ENCODE measurements at places on chromosomes 2 and 18. TPM values are rescaled to one million over a fixed set of nuclear protein-coding genes. Genes with fewer than 3 reads are reported as not detected.

DNA sequence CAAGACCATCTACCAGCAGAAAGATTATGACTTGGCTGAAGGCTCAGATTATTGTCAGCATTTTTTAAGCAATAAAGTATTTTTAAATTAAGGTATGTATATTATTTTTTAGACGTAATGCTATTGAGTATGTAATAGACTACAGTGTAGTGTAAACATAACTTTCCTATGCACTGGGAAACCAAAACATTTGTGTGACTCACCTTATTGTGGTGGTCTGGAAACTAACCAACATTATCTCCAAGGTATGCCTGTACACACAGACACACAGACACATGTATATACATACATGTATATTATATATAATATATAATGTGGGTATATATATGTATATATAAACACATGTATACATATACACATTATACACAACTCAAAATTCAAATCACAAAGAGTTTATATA lies 9.1 kb upstream of the TMEFF2 start:
- H3K27me3 ChIP-seq, result no peaks in the 10 kb centered on the region
- H3K4me3 ChIP-seq, result no peak overlapping the region
- H3K36me3 ChIP-seq, result no peaks in the 10 kb centered on the region
- peak; percentile 23 for DNase-seq

DNA sequence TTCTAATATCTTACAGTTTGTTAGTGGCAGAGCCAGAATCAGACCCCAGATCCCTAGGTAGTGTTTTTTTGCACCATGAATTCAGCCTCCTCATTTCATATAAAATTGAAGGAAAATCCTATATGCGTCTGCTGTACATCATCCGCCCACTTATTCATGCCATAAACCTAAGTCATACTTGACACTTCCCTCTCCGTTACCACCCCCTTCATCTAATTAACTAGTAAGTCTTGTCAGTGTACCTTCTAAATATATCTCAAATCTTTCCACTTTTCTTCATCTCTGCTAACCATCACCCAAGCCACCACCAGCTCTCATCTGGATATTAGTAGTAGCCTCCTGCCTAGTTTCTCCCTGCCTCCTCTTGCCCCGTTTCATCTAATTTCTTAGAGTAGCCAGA lies 248.7 kb upstream of the SIX3 start:
- no peaks in the 10 kb centered on the region for H3K36me3 ChIP-seq
- H3K27me3 ChIP-seq, result peaks cover 3% of the 10 kb centered on the region
- H3K27ac ChIP-seq, result no peak overlapping the region
- peak; percentile 19 for DNase-seq

GRCh38 chr2:160062292-160063005 lies at the start of gene PLA2R1:
Gene PLA2R1 (minus strand): TSS chr2:160062615. CDS start chr2:160062403, 212 bp downstream.
- peak within 1 kb of the TSS; percentile 31 for H3K27ac ChIP-seq
- peak within 1 kb of the TSS; percentile 73 for H3K4me3 ChIP-seq
- H3K27me3 ChIP-seq, result no peaks in the 10 kb centered on the region
- H3K4me1 ChIP-seq, result peaks cover 11% of the 10 kb centered on the region
- no peaks in the 10 kb centered on the region for H3K36me3 ChIP-seq

DNA sequence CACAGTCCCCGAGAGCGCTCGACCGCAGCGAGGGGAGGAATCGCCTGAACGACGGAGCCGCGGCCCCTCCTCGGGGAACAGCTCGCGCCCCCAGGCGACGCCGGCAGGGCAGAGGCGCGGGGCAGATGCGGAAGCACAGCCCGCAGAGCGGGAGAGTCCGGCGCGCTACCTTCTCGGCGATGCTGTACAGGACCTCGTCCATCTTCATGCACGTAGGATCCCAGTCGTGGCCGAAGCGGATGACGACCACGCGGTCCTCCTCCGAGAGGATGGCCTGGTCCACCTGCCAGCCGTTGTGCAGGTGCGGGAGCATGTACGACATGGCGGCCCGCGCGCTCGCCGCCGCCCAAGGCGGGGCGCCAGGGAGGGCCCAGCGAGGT lies 302 bp downstream of the TXNL4A start:
- peak overlapping the region; percentile 80 for H3K27ac ChIP-seq
- H3K4me1 ChIP-seq, result peaks cover 7% of the 10 kb centered on the region
- H3K36me3 ChIP-seq, result peaks cover 6% of the 10 kb centered on the region
- H3K4me3 ChIP-seq, result peak overlapping the region; percentile 78
- no peaks in the 10 kb centered on the region for H3K27me3 ChIP-seq

LDLRAD4 gene
- total RNA-seq, result 40.1 TPM

ZBTB7C gene
- total RNA-seq, result 1.4 TPM

DNA sequence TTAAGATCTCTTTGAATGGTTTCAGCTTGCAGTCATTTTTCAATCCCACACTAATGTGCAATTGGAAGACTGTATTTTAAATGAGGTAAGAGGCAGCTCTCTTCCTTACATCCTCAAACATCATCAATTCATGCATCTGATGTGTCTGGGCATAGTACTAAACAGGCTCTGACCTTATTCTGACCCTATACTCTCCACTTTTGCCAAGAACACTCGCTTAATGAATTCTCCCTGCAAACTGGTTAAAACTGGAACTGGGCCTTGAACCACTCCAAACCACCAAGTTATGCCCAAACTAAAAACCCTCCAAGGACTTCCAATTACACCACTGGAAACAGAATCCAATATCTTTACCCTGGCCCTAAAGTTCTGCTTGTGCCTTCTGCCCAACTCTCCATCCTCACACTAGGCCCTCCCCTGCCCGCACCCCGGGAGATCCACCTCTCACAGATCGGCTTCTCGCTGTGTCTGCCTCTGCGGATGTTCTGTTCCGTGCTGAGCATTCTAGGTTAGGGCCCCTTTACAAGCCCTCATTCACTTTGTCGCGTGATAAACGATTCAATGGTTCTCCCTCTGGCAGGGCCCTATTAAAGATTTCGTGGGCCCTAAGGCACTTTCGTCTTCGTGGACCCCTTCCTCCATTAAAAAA lies 1.2 kb downstream of the M1AP start:
- no peak overlapping the region for H3K4me3 ChIP-seq
- DNase-seq, result no peak
- H3K27ac ChIP-seq, result no peak overlapping the region

GRCh38 chr18:59655676-59656075 lies 41.5 kb downstream of the CCBE1 start:
- H3K36me3 ChIP-seq, result no peaks in the 10 kb centered on the region
- H3K4me3 ChIP-seq, result no peak overlapping the region
- H3K27me3 ChIP-seq, result no peaks in the 10 kb centered on the region
- DNase-seq, result no peak
- H3K27ac ChIP-seq, result no peak overlapping the region

Measured in astrocyte (in vitro differentiated cells and primary cell).